ENCODE measurements at places on chromosomes 1 and 21.
A peak's percentile ranks its signal among the peaks of the same experiment; 100 is the strongest.

DNA sequence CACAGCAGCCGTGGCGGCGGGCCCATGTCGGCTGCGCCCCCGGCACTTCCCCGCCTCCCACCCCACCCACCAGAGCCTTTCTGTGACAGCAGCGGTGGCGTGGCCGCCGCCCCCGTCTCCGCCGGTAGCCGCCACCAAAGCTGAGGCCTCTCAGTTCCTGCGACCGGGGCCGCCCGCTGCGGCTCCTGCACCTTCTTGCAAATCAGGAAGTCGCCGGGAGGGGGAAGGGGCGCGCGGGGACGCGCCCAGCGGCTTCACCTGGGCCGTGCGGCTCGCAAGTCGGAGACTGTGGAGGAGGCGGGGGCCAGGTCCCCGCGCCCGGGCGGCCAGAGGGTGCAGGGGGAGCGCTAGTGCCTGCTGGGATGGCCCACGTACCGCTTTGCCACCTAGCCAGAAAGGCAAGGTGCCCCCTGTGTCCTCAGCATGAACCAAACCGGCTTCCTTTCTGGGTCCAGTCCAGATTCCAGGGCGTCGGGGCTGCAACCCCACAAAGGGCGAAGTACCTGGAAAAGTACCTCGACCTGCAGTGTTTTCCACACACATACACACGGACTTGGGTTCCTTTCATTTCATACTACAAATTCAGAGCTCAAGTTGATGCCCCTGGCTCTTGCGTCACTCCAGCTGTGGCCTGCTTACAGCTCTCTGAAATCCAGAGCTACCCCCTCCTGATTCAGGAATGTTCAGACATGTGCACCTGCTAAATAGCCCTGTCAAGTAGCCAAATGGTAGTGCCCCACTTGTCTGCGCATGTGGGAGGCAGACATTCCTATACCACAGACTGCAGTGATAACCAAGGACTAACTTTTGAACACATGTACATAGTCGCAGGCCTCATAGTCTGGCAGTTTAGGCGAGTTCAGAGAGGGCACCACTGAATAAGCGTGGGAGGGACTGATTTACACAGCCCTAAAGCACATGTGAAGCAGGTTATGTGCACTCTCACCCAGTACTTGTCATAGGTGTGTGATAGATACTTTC lies at the start of gene DENND1B:
DENND1B (minus strand) TSS at position 199 of the 981 bp plus-strand sequence. CDS start 325 bp downstream, outside the sequence.
- peak; percentile 68 for DNase-seq

DNA sequence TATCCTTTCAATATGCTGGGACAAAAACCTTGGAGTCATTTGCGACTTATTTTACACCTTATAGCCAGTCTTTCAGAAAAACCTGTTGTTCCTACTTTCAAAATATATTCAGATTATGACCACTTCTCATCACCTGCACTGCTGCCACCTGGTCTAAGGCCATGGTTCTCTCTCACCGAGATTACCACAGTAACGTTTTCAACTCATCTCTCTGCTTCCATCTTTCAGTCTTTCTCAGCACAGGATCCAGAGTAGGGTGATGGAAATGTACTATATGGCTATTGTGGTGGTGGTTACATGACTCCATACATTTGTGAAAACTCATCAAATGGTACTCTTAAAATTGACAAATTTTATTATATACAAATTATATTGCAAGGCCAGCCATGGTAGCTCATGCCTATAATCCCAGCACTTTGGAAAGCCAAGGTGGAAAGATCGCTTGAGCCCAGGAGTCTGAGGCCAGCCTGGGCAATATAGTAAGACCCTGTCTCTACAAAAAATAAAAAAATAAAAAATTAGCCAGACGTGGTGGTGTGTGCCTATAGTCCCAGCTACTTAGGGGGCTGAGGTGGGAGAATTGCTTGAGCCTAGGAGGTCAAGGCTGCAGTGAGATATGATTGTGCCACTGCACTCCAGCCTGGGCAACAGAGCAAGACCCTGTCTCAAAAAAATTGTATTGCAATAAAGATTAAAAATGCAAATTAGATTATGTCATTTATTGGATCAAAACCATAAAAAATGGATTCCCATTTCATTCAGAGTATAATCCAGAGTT lies 120.9 kb upstream of the PPP2R5A start:
- DNase-seq, result no peak

DNA sequence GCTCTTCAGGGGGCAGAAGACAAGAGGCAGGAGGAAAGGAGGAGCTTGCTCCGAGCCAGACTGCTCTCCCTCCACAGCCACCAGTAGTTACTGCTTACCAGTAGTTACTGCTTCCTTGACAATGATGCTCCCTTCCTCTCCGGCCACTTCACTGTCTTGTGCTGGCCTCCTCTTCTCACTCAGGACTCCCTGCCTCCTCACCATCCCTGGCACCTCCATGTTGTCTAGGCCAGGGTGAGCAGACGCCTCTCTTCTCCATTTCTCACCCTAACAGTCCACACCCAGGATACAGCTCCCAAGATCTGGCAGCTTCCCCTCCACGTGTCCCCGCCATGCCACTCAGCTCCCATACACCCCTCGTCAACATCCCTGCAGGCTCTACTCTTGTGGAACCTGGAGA lies 82.4 kb upstream of the TLR5 start:
- no peak for DNase-seq

DNA sequence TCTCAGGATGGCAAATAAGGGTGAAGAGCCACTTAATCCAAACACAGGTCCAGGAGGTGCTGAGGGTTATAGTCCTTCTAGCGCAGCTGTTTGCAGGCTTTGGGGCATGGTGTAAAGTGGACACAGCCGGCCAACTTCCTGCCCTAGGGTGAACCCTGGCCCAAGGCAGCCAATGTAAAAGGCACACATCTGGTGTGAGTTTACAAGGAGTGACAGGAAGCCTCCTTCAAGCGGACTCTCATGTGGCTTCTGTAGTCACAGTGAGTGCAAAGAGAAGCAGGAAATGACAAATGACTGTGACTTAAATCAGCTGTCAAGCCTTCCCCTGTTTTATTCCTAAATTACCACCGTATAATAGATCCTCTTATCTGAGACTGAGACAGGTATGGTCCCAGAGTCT lies 213.0 kb downstream of the CRB1 start:
- DNase-seq, result no peak

DNA sequence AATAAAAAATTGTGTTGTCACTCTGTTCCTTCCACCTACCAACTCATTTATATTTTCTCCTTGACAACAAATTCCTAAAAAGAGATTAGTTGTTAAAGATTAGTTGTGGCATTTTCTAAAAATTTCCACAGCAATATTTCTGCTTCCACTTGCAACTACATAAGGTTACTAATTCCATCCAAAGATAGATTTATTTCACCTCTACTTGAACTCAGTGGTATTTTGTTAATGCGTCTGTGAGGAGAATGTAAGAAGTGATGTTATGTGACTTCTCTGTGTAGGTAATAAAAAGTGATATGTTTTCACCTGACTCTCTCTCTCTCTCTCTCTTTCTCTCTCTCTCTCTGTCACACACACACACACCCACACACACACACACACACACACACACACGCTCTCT lies 1104.8 kb downstream of the AMY1C start:
- no peak for DNase-seq

GRCh38 chr21:44555200-44555875 lies 3.3 kb downstream of the KRTAP10-3 start:
- no peak for DNase-seq

DNA sequence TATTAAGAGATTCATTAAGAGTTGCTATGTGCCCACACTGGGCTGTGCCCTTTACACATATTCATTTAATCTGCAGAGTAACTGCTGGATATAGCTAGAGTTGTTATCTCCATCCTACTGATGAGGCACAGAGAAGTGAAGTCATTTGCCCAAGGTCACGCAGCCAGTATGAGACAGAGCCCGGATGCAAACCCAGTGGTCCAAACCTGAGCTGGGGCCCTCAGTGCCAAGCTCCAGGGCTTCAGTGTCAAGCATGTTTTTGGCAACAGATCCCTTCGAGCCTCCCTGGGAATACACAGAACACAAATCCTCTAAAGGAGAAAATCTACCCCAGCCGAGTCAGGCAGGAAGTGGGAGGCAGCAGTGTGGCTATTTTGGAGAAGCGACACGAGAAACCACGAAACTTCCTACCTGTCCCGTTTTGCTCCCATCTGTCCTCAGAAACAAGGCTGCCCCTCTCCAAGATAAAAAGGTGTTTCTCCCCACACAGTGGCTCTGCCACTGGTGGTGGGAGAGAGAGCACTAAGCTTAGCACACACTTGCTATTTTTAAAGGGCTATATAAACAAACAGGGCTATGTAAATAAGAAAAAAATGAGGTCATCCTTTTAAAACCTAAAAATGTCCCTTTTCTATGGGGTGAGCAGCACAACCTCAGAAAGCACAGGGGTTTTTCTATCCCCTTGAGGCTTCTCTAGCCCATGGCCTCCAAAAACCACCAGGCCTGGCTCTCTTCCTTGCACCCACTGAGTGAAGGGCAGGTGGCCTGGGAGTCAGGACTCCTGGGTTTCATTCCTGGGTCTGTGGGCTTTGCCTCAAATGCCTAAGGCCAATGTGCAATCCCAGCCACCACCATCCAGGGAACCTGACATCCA lies 138.6 kb upstream of the EDN2 start:
- DNase-seq, result no peak

All from stimulated activated CD4-positive, alpha-beta T cell treated with anti-CD3 and anti-CD28 coated beads, Interleukin-12 subunit alpha, Interleukin-12 subunit beta, amount 100 ng/mL, for 4 hours (primary cell).